ENCODE measurements at places on chromosomes 2 and 18. TPM values are rescaled to one million over a fixed set of nuclear protein-coding genes. Genes with fewer than 3 reads are reported as not detected.

Gene MOGAT1
- total RNA-seq = not detected

Gene SOS1
- total RNA-seq = 35.7 TPM

Gene CTNNA2
- not detected for total RNA-seq

Gene PDE6D
- 13.8 TPM for total RNA-seq

Gene PSMA8
- total RNA-seq = not detected

Gene PTH2R
- 0.08 TPM for total RNA-seq

Gene EPAS1
- 116 TPM for total RNA-seq

GRCh38 chr18:76133873-76134272 is 361.2 kb downstream of the ZNF516 start:
- H3K4me3 ChIP-seq = no peak overlapping the region
- no peak overlapping the region for H3K27ac ChIP-seq
- H3K27me3 ChIP-seq = no peaks in the 10 kb centered on the region
- DNase-seq = no peak
- no peaks in the 10 kb centered on the region for H3K4me1 ChIP-seq

DNA sequence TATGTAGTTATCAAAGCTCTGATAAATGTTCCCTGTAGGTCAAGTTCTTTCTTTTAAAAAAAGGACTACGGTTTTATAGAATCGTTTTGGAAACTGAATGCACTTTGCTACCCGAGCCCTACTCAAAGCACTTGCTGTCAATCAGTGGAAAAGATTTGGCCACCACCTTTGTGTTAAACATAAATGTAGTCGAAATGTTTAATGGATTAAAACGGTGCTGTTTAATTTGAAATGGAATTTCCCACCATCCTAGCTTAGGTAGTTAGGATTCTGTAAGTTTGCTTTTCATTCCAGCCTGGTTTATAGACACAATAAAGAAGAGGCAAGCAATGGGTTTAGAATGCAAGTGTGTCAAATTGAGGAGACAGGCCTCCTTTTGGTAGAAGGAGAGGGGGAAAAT is 69.4 kb upstream of the MMADHC start:
- no peaks in the 10 kb centered on the region for H3K36me3 ChIP-seq
- H3K4me1 ChIP-seq = no peaks in the 10 kb centered on the region
- no peak for DNase-seq
- no peak overlapping the region for H3K27ac ChIP-seq
- no peaks in the 10 kb centered on the region for H3K27me3 ChIP-seq

DNA sequence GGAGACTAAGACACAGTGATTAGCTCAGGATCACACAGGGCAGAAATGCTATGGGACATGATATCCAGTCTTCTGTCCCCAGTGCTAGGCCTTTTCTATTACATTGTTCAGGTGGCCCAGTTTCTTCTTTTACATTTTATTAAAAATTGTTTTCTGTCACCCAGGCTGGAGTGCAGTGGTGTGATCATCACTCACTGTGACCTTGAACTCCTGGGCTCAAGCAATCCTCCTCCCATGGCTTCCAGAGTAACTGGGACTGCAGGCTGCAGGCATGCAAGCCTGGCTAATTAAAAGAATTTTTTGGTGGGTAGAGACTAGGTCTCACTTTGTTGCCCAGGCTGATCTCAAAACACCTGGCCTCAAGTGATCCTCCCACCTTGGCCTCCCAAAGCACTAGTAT is 15.4 kb downstream of the PDK1 start:
- no peaks in the 10 kb centered on the region for H3K36me3 ChIP-seq
- no peak overlapping the region for H3K27ac ChIP-seq
- H3K4me1 ChIP-seq = no peaks in the 10 kb centered on the region
- H3K4me3 ChIP-seq = no peak overlapping the region

DNA sequence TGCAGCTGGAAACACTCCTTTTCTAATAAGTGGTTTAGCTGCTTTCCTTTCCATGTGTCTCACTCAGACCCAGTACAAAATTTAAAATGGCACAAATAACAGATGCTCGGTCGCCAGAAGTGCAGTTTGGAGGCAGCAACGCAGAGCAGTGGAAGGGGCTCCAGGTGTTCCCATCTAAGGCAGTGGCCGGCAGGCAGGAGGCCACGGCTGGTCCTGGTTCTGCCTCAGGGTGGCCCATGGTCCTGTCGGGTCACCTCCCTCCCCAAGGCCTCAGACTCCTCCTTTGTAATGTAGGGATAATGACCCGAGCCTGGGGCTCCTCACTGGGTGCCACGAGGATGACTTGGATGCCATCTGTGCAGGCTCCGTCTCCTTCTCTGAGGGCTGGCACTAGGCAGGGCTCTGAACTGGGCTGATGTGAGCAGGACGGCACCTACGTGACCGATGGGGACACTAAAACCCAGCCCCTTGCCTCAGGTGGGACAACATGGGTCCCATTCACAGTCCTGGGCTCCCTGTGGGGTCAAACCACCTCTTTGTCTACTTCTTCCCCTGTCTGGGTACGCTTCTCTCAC is 80.9 kb upstream of the SLC66A3 start:
- H3K27me3 ChIP-seq = peaks cover 3% of the 10 kb centered on the region
- no peaks in the 10 kb centered on the region for H3K36me3 ChIP-seq
- H3K4me1 ChIP-seq = no peaks in the 10 kb centered on the region
- H3K4me3 ChIP-seq = no peak overlapping the region
- DNase-seq = no peak

- no peak overlapping the region for H3K4me3 ChIP-seq
- peak; percentile 85 for DNase-seq
- no peaks in the 10 kb centered on the region for H3K27me3 ChIP-seq
- peak overlapping the region; percentile 58 for H3K27ac ChIP-seq
Measured at GRCh38 chr2:120914839-120915521, 179.3 kb downstream of the GLI2 start.

GRCh38 chr2:205733648-205734047 is 51.3 kb downstream of the NRP2 start:
- peaks cover 3% of the 10 kb centered on the region for H3K4me1 ChIP-seq
- H3K4me3 ChIP-seq = no peak overlapping the region
- no peaks in the 10 kb centered on the region for H3K27me3 ChIP-seq
- DNase-seq = no peak
- no peaks in the 10 kb centered on the region for H3K36me3 ChIP-seq
- H3K27ac ChIP-seq = no peak overlapping the region

- DNase-seq = no peak
- H3K27me3 ChIP-seq = no peaks in the 10 kb centered on the region
- no peaks in the 10 kb centered on the region for H3K36me3 ChIP-seq
- H3K27ac ChIP-seq = no peak overlapping the region
- H3K4me1 ChIP-seq = no peaks in the 10 kb centered on the region
- H3K4me3 ChIP-seq = no peak overlapping the region
Measured at GRCh38 chr2:219269362-219270054, 9.7 kb upstream of the DNAJB2 start.

- no peak overlapping the region for H3K4me3 ChIP-seq
- H3K36me3 ChIP-seq = no peaks in the 10 kb centered on the region
- no peak overlapping the region for H3K27ac ChIP-seq
Measured at GRCh38 chr2:100393362-100393761, 24.1 kb downstream of the CHST10 start.

DNA sequence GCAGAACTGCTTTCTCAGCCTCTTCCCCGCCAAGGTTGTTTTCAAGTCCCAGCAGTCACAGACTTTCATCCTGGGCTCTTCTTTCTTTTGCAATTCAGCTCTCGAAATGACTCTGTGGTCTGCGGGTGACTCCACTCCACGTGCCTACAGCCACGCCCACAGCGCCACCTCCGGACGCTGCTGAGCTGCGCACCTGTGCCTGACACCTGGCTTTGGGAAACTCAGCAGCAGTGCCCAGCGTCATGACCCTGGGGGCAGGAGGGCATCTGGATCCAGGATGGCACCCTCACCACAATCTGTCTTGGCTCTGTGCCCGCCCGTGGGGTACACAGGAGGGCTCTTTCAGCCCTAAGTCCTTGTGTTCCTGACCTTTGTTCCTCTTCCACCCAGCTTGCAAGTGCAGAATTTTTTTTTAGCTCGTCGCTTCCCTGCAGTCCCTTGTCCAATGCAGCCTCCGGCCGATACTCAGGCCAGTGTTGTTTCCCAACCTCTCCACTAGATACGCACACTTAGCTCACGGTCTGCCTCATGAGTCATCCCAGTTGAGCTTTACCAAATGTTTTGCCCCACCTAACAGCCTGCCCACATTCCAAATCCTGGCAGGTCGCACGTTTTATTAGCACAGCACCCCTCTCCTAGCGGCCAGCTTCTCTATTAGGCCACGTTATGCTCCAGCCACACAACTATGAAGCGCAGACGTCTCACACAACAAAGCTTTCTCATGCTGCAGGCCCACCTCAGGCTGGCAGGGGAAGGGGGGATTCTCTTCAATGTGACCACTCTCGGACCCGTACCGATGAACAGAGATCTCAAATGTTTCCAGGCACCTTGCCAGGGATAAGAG is 6.5 kb upstream of the CAPN10 start:
- H3K4me1 ChIP-seq = peaks cover 25% of the 10 kb centered on the region
- no peaks in the 10 kb centered on the region for H3K27me3 ChIP-seq
- peak overlapping the region; percentile 55 for H3K27ac ChIP-seq
- DNase-seq = peak; percentile 71
- no peak overlapping the region for H3K4me3 ChIP-seq

GRCh38 chr2:217835931-217836891 is 166.6 kb downstream of the TNS1 start:
- H3K27ac ChIP-seq = peak overlapping the region; percentile 89
- no peaks in the 10 kb centered on the region for H3K27me3 ChIP-seq
- H3K4me1 ChIP-seq = peaks cover 98% of the 10 kb centered on the region
- no peak overlapping the region for H3K4me3 ChIP-seq

DNA sequence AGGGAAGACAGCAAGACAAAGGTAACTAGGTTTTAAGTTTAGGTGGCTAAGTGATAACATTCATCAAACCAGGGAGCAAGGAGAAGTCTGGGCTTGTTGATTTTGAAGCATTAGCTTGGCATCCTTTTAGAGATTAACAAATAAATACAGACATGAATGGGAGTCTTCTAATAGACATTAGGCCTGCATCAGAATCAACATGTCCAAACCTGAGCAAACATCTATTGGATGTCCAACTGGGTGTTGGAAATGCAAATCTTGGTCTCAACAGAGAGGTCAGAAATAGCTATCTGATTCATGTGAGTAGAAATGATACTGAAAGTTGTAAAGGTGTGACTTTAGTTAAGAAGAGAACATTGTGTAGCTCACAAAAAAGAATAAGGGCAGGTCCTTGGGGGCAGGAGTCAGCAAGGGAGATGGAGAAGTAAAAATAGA is 85.5 kb upstream of the RND3 start:
- H3K4me3 ChIP-seq = no peak overlapping the region
- no peak for DNase-seq
- H3K4me1 ChIP-seq = no peaks in the 10 kb centered on the region
- H3K27me3 ChIP-seq = no peaks in the 10 kb centered on the region
- no peak overlapping the region for H3K27ac ChIP-seq

DNA sequence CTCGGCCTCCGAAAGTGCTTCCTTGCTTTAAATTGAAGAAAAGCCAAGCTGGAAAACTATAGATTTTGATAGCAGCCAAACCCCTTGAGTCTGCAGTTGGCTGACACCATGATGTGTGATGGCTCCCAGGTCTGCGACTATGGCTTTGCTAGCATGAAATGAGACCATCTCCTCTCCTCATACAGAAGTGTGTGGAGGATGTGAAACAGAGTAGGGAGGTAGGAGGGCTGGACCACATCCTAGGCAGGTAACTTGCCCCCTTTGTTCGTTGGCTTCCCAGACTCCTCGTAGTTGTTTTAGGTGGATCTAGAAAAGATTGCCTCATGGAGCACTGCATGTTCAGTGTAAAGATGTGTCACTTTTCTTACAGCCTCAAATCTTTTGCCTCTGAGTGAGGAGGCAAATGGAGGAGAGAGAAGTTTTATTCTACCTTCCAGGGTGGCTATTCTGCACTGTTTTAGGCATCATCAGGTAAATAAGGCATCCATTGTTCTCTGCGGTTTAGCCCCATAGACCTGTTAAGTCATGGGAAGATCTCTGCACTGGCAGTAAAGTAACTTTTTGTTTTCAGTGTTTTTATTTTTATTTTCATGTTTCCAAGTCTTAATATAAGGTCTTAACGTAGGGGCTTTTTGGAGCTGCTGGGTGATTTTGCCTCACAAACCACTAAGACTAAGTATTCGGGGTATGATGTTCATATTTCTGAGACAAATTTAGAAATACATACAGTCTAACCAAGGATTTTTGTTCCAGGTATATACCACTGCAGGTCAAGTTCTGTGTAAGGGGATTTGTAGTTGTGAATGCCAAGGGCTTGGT is 40.1 kb downstream of the MGAT5 start:
- no peaks in the 10 kb centered on the region for H3K27me3 ChIP-seq
- H3K4me1 ChIP-seq = no peaks in the 10 kb centered on the region
- no peak overlapping the region for H3K4me3 ChIP-seq
- DNase-seq = no peak
- no peaks in the 10 kb centered on the region for H3K36me3 ChIP-seq

DNA sequence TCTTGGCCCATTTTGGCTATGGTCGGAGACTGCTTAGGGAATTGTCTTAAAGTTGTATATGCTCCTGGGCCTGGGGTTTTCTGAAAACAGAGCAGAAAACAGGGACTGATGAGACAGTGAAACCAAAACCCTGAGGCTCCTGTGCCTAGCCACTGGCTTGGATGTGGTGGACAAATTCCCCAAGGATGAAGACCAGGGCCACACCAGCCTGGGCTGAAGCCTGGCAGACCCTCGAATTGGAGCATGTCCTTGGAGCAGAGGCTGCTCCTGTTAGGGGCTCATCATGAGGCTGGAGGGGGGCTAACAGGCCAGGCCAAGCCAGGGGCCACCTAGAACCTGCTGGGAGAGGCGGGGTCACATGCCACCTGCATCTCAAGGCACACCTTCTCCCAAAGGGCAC is 68.1 kb downstream of the STPG4 start:
- H3K4me3 ChIP-seq = no peak overlapping the region
- H3K4me1 ChIP-seq = peaks cover 26% of the 10 kb centered on the region
- H3K27me3 ChIP-seq = no peaks in the 10 kb centered on the region
- no peak for DNase-seq
- peak overlapping the region; percentile 32 for H3K27ac ChIP-seq

DNA sequence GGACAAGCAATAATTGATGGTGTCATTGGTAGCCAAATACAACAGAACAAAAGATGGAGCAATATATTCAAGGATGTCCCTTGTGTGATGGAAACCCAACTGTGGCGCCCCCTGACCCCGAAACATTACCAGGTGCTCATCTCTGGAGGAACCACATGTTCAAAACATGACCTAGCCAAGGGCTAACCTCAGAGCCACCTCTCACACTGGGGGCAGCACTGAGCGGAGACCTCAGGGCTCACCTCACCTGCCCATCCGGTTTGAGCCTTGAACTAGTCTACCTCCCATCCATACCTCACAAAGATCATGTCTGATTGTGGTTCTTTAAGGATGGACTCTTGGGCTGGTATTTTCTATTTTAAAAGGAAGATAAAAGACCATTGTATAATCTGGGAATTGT is 314.4 kb upstream of the CDH7 start:
- H3K27me3 ChIP-seq = no peaks in the 10 kb centered on the region
- no peaks in the 10 kb centered on the region for H3K4me1 ChIP-seq
- DNase-seq = no peak
- no peaks in the 10 kb centered on the region for H3K36me3 ChIP-seq
- H3K27ac ChIP-seq = no peak overlapping the region
- no peak overlapping the region for H3K4me3 ChIP-seq

- no peak for DNase-seq
- H3K4me3 ChIP-seq = no peak overlapping the region
- peaks cover 53% of the 10 kb centered on the region for H3K4me1 ChIP-seq
- H3K27ac ChIP-seq = peak overlapping the region; percentile 38
- H3K36me3 ChIP-seq = no peaks in the 10 kb centered on the region
Measured at GRCh38 chr2:86301009-86301408, 36.4 kb downstream of the REEP1 start.
